ENCODE measurements at places on chromosomes 5 and 9.

DNA sequence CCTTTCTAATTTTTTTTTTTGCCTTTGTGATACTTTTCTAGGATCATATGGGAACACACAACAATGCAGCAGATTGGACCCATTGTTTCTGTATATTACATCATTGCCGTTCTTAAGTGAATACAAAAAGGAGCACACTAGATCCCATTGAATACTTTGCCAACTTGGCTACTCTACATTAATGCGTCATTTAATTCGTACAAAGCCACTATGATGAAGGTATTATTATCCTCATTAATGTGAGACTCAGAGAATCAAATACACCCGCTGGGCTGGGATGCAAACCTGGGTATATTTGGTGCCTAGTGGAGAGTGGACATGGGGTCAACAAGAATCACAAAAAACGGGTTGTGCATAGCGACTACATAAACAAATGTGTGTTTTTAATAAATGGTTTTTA lies 31.9 kb downstream of the OR2K2 start:
- DNase-seq = no peak

DNA sequence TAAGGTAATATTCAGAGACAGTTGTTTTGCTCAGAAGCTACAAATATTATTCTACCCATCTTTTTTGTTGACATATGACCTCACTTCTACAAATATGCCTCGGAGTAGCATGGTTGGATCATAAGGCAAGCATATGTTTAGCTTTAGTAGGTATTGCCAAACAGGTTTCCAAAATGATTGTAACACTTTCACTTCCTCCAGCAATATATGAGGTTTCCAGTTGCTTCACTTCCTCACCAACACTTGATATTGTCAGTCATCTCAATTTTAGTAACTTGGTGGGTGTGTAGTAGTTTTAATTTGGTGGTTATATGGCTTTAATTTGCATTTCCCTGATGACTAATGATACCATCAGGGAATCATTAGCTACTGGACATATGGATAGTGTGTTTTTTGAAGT lies 46.7 kb downstream of the TNFSF8 start:
- DNase-seq = no peak

DNA sequence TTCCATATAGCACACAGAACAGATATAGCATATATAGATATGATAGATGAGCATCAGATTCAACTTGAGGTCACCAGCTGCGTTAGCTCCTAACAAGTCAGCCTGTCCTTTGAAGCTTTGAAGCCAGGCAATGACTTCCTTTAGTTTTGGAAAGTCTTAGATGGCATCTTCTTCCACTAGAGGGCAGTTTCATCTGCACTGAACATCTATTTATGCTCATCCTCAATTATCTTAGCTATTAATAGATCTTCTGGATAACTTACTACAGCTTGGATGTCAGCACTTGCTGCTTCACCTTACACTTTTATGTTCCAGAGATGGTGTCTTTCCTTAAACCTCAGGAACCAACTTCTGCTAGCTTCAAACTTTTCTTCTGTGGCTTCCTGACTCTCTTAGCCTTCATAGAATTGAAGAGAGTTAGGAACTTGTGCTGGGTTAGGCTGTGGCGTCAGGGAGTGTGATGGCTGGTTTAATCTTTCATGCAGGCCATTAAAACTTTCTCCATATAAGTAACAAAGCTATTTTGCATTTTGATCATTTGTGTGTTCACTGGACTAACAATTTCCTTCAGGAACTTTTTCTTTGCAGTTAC lies 1401.4 kb downstream of the EFNA5 start:
- no peak for DNase-seq

GRCh38 chr9:96779089-96779488 lies 1.2 kb upstream of the ZNF510 start:
- no peak for DNase-seq

DNA sequence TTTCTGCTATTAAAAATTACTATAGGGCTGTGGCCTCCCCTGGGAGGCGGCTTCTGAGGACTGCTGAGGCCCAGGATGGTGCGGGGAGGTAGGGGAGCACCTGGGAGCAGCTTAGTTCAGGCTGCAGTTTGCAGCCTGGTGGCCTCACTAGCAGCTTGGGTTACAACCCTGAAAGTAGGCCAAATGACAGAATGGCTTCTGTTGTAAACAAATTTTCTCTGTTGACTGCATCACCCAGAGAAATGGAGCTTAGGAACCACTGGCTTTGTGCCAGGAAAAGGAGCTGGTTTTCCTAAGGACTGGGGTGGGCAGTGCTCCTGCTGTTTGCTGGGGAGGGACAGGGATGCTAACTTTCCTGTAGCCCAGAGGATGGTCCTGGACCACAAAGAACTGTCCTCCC lies 130.3 kb downstream of the ENTREP1 start:
- DNase-seq = no peak
